Stimulated activated CD8-positive, alpha-beta memory T cell treated with anti-CD3 and anti-CD28 coated beads, Interleukin-7, amount 100 ng/mL, for 48 hours (primary cell): ENCODE measurements at places on chromosomes 16 and 17.

GRCh38 chr17:4436846-4437245 lies 3.1 kb downstream of the SPNS3 start:
- no peak for DNase-seq

- DNase-seq: no peak
Observed at GRCh38 chr17:35799942-35800341, 4.5 kb upstream of the MMP28 start.

GRCh38 chr16:59114790-59115189 lies 380.7 kb upstream of the GOT2 start:
- DNase-seq: no peak

DNA sequence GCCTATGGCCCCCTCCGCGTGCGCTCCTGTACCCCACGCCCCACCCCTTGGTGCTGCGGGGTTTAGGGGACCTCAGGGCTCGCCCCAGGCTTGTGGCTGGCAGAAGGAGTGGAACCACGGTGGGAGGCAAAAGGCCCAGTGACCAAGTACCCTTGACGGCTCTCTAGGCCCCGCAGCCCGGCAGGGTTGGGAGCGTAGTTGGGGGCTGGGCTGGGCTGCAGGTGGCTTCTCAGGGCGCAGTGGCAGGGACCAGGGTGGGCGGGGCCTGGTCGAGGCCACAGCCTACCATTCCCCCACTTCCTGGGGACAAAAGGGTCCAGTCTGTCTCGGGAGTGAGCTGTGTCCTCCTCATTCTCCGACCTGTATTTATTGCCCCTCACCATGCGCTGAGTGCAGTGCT lies 124.9 kb downstream of the RBFOX3 start:
- DNase-seq: no peak

DNA sequence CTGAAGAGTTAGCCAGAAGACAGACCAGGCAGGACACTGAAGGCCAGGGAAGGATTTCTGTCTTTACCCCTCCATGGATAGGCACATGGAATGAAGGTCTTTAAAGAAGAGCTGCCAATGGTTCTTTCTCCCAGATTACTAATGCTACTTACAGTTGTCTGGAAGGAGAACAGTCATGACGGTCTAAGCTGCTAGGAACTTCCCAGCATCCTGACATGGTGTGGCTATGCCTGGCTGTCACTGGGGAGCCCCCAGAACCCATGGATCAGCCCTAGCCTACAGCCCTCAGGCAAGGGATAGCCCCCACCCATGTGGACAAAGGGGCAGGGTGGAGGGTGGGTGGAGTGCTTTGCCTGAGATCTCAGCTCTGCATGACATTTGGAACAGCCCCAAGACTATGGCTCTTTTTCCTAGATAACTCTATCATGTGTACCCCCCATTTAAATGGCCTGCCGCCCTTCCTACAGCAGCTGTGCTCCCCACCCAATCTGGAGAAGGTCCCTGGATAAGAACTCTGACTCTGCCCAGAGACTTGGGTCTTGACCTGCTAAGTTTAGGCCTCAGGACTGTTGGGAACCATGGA lies 9.2 kb upstream of the KAT7 start:
- no peak for DNase-seq

DNA sequence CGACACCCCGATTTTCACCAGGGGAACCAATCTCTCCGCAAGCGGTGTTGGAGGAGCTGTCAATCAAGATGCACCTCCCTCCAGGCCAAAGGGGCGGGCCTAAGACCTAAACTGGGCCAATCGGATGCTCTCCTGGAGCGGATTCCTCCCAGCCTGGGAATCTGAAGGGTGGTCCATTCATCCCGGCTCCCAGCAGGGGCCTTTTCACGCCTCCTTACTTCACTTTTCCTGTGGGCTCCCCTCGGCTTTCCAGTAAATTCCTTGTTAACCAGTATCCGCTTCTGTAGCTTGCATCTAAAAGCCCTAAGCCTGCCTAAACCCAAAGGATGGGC lies 17.1 kb downstream of the C16orf74 start:
- DNase-seq: no peak

- no peak for DNase-seq
Observed at GRCh38 chr17:82188001-82188961, 24.4 kb downstream of the CCDC57 start.

- DNase-seq: no peak
Observed at GRCh38 chr17:15456496-15456895, 10.9 kb downstream of the CDRT4 start.

DNA sequence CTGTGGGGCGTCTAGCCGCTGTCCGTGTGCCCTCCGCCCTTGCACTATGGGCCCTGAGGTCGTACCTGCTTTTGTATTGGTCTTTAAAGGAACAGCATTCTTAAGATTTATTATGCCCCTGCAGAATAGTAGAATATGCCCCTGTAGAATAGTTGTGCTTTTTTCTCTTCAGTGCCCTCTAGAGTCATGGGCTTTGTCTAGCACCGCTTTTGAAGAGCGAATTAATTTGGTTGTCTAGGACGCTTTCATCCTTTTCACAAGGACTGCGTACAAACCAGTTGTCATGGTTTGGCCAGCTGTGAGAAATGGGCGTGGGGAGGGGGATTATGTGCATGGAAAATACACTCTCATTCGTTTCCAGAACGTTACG lies 621 bp downstream of the CEP95 start:
- DNase-seq: no peak

DNA sequence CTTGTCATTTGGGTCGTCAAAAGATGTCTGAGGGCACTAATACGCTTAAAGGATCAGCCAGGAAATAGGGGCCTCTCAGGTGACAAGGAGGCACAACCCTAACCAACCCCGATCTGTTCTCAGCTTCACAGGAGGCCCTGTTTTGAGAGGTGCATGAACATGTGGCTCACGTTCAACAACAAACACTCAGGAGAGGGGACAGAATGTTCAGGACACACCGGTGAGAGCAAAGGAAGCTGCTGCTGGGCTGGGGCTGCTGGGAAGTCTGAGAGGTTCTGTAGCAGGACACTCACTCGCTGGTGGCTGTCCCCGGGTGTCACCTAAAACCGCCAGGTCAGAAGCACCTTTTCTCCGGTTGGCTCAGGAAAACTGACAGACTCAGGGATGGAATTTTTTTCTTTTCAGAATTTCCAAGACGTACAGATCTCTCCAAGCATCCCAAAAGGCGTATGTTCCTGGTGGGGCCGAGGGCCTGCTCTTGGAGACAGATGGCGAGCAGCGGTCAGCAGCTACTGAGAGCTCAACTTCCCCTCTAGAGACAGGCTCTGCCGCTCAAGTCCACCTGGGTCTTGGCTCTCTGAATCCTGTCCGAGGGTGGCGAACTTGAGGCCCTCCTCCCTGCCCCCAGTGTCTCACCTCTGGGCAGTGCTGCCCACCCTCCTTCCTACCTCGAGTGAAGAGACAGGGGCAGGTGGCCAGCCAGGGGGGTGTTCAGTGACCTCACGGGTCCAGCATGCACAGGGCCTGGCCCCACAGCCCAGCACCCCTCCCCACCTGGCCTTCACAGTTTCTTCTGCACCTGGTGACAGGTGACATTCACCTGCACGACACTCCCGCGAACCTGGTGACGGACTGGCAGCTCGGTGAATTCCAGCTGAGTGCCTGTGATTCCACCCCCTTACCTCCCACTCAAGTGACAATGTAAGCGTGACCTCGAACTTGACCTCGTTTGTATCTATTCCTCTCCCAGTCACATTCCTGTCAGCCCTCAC lies 22.9 kb downstream of the CLUH start:
- DNase-seq: no peak

GRCh38 chr17:67585077-67585602 lies 132.6 kb upstream of the NOL11 start:
- no peak for DNase-seq

DNA sequence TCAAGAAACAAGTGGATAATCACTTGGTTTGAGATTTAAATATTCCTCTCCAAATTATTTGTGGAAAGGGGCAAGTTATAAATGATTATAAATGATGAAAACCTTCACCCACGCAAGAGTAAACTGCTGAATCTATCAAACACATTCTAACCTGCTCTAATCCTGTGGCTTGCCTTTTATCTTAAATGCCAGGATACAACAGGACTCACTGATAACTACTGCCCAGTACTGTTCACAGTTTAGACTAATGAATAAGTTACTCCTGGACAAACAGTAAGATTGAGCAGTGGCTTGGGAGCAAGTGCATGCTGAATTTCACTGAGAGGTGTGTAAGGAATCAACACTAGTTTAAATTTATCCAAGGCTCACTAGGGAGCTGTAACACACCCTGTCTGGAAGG lies 31.1 kb downstream of the IGF2BP1 start:
- DNase-seq: no peak

GRCh38 chr17:71200597-71200996 lies 920.2 kb upstream of the SOX9 start:
- DNase-seq: no peak

GRCh38 chr17:42849451-42850181 lies 1.4 kb upstream of the AOC3 start:
- DNase-seq: no peak

- no peak for DNase-seq
Observed at GRCh38 chr17:81582341-81582740, 30.2 kb upstream of the FAAP100 start.

DNA sequence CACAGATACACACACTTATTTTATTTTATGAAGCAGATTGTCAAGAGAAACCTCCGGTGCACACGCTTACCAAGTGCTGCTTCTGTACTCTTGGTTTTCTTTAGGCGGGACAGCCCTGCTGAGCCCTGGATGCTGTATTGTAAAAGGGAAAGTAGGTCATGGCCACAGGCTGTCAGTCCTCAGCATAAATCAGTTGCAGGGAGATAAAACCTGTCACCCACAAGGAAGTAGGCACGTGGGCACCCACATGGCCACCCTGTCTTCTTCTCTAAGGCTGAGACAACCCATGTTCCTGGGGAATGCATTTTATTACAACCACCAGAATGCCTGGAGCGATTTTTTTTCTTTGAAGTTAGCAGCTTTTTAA lies 59.3 kb downstream of the ASIC2 start:
- DNase-seq: no peak

- DNase-seq: no peak
Observed at GRCh38 chr16:57131351-57131970, 39.1 kb downstream of the CPNE2 start.

GRCh38 chr16:85187002-85187401 lies 74.7 kb upstream of the CIBAR2 start:
- DNase-seq: no peak

GRCh38 chr16:78998879-78999278 lies 601.7 kb downstream of the MAF start:
- DNase-seq: no peak

- DNase-seq: peak; percentile 25
Observed at GRCh38 chr17:28982131-28982793, 23.6 kb downstream of the SEZ6 start.

DNA sequence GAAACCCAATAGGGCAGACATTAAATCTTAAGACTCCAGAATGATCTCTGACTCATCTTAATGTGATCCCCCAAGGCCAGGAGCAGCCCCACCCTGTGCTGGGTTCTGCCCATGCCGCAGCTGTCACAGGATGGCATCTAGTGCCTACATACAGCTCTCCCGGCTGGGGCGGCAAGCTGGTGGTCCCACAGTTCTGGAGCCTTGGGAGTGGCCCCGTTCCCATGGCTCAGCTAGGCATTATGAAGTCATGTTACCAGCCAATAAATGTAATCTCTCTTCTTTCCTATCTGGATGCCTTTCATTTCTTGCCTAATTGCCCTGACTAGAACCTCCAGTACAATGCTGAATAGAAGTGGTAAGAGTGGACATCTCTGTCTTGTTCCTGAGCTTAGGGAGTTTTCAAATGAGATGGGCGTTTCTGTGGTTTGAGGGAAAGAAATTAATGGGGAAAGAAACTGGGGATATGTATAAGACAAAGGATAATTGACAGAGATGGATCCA lies 95.7 kb upstream of the DNAH17 start:
- DNase-seq: no peak

DNA sequence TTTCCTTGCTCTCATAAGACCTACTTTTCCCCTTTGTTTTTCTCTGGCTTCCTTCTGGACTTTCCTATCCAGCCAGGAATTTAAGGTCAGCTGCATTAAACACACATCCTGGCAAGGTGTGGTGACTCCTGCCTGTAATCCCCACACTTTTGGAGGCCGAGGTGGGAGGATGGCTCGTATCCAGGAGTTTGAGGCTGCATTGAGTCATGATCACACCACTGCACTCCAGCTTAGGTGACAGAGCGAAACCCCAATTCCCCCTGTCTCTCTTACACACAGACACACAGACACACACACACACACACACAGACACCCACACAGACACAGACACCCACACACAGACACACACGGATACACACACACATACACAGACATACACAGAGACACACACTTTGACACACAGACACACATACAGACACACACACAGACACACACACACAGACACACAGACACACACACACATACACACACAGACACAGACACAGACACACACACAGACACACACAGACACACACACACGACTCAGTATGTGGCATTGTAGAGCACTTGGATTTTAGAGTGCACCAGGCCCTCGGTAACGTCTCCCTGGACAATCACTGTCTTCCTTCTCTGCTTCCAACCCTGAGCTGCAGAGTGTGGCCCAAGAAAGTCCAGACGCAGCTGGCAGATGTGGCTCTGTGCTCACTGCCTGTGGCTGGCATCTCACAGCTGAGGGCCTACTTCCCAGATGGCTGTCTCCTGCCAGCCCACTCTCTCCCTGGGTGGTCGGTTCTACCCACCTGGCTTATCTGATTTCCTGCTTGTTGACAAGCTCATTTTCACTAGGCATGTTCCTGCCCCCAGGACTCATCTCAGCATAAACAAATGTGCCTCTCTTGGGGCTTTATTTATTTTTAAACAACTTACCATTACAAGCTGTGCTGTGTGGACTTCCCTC lies 39.0 kb downstream of the NLRP1 start:
- no peak for DNase-seq

DNA sequence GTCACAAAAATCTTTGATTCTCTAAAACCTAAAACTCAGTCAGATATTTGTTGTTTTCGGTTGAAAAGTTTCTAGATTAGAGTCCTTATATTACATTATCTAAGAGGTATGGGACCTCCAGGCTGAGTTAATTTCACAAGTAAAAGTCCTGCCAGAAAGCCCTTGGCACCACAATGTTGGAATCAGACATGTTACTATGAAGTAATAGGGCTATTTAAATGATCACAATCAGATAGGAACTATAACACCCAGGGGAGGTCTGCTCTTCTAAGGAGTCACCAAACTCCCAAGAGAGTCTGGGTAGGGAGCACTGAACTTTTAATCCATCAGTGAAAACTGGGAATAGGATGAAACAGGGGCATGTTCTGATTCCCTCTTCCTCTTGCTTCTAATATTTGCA lies 54.2 kb downstream of the WIPI1 start:
- DNase-seq: no peak

DNA sequence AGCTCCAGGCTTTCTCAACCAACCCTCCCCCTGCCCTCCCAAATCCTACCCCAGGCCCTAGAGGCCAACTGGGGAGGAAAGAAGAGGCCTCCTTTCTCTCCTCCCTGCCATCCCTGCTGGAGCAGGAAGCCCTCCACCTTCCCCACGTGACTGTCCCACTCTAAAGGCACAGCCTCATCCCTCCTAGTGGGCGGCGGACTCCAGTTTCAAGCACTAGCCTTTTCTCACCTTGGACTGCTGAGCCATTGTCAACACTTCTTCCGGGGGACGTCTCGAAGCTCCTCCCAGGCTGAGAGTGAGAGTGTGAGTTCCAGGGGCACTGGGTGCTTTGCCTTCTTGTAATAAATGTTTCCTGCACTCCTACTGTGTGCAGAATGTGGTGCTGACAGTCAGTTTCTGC lies 21.4 kb upstream of the IRX6 start:
- no peak for DNase-seq
